D341Med (cell line): ENCODE measurements at places on chromosomes 11 and 22.

- DNase-seq = no peak
These were observed 6.5 kb upstream of the BATF2 start for GRCh38 chr11:65003282-65003681.

DNA sequence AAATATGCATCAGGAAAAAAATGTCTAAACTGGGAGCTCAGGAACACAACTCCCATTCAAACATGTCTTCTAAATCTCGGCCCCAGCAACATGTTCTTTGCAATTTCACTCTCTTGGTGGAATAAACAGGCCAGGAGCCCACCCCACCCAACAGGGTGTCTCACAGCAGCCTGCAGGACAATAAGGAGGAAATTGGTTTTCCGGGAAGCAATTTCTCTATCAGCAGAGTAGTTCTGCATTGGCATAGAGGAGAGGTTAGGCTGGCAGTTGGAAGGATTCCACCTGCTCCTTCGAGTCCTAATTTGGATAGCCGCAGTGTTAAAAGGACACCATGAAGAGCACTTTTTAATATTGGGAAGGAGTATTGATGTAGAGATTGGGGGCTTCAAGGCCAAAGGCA is 55.9 kb upstream of the BARX2 start:
- DNase-seq = no peak

DNA sequence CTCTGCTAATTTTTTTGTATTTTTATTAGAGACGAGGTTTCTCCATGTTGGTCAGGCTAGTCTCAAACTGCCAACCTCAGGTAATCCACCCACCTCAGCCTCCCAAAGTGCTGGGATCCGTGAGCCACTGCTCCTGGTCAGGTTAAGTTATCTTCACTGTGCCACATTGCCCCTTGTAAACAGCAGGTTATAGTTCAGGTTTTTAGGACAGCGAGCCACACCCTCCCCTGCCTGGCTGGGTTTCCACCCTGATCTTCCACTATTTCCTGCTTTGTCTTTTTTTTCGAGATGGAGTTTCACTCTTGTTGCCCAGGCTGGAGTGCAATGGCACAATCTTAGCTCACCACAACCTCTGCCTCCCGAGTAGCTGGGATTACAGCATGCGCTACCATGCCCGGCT is 16.1 kb downstream of the ACO2 start:
- DNase-seq = no peak

DNA sequence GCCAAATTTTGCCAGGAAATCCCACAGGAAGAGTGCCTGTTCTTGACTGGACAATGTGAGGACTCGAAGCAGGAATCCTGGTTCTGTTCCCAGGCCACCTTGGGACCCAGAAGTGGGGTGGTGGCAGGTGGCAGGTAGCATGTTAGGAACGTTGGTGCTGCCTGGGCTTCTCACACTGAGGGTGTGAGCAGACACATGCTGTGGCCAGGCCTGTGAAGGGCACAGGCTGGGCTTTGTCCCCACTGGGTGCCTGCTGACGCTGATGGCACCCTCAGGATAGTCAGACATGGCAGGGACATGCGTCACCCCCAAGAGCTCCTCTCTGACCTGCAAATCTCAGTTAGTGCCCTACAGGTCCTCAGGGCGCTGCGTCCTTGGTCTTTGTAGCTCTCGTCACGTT is 21.1 kb upstream of the NECTIN1 start:
- no peak for DNase-seq

- DNase-seq = no peak
These were observed 169.3 kb upstream of the TENM4 start for GRCh38 chr11:79610139-79610538.

GRCh38 chr22:31948002-31948401 is 3.7 kb downstream of the YWHAH start:
- DNase-seq = no peak

DNA sequence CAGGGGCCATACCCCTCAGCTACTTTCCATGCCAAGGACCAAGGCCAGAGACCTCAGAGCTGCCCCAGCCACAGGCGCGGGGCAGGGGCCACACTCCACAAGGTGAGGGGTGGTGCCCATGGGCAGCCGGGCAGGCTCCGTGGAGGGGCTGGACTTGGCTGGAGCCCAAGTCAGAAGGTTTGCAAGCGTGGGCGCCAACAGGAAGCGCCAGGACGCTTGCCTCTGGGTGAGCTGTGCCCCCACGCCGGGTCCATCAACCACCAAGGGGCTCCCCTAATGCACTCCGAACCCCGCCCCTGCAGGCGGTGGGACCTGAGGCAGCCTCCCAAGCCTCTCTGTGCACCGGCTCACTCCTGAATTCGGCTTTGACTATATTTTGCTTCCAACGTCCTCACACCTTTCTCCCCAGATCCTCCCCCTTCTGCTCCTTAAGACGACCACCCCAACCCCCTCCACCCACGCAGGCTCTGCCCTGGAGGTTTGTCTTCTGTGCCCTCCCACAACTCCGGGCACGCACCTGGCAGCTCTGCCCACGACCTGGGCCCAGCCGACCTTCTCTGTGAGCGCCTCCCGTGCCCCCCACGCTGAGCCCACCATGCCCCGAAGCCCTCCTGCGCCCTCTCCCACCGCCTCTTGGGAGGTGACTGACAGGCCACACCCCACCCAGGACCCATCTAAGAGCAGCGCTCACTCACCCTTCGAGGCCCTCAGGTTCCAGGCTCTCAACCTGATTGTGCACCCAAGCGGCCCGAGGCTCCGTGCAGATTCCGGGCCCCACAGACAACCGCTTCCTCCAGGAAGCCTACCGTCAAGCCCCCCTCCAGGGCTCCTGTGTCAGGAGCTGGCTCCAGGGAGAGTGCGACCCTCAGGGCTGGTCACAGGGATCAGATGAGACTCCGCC is 2.6 kb upstream of the PKP3 start:
- DNase-seq = no peak

DNA sequence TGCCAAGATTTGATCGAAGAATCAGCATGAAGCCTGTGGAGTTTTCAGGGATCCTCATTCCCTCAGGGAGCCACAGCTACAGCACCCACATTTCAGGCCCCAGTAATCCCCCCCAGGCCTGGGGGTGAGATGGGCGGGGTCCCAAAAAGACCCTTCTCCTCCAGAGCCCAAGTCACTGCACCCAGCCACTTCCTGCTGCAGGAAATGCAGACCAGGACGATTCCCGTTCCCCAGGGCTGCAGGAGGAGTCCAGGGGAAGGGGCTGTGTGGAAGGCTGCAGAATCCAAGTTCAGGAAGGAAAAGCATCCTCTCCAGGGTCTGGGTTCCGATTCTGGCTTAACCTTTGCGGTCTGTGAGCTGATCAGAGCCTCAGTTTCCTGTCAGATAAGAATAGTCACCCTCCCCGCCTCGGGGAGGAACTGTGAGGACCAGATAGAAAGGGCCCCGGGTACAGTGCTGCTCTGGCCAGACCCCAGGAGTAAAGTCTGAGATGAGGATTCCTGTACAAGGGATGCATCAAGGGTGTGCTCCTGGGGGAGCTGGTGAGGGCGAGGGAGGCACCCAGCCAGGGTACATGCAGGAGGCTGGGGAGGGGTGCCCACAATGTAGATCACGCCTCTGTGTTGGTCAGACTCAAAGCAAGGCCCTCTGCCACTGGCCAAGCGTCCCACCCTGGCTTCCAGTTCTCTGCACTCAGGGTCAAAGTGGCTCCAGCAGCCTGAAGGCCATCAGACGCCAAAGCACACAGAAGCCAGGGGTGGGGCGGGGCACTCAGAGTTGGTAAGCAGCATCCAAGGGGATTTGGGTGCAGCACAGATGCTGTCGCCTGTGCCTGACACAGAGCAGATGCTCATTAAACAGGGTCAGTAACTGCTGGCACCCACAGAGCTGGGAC is 30.1 kb upstream of the TP53I11 start:
- DNase-seq = no peak

DNA sequence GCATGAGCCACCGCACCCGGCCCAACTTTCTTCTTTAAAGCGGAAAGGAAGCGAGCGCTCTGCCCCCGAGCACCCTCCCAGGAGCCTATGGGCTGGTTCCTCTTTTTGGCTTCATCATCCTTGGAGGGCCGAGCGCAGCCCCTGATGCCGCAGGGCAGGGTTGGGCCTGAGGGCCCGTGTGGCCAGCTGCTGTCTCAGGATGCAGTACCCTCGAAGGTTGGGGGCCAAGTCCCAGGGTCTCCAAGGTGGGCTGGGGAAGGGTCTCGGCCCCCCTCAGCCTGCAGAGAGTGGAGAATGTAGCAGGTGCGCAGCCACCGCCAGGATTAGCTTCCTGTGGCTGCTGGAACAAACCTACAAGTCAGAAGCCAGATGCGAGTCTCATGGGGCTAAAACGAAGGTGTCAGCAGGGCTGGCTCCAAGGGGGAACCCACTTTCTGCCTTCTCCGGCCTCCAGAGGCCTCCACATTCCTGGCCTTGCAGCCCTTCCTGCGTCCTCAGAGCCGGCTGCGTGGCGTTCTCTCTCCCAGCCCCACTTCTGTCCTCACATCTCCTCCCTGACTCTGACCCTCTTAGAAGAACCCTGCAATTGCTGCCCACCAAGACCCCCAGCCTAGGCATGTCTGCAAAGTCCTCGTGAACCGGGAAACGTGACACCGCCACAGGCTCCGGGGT is 2.9 kb downstream of the PANX2 start:
- no peak for DNase-seq

DNA sequence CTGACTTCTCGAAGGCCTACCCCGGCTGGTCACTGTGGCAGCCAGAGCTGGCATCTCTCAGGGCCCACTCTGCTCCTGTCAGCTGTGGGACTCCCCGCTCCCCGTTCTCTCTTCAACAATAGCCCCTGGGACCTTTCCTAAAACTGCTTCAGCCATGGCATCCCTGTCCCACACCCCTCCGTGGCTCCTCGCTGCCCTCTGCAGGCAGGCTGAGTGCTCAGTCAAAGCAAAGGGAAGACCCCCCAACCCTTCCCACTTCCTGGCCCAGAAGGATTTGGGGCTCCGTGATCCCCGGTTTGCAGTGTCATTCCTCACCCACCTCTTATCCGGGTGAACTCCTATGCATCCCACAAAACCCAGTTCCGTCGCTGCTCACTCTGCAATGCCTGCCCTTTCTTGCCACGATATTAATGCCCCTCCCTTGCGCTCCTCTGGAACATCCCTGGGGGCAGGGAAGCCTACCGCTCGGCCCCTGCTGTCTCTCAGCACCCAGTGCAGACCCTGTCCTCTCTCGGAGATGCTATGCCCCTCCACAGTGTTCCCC is 1.6 kb upstream of the TH start:
- no peak for DNase-seq

DNA sequence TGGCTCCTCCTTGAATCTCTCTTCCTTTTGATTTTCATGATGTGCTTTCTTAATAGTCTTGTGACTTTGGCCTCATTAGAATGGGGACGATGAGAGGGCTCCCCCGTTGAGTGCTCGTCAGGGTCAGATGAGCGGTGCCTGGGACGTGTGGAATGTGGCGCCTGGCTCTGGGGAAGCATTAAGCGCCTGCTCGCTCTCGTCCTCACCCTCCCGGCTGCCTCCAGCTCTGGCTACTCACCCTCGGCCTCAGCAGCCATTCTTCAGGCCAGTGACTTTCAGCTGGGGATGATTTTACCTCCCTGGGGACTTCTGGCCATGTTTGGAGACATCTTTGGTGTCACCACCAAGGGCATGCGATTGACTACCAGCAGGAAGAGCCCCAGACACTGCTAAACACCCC is 69.7 kb downstream of the RPS6KA4 start:
- DNase-seq = no peak

GRCh38 chr11:119627286-119627685 is 101.7 kb downstream of the NECTIN1 start:
- DNase-seq = peak; percentile 75

DNA sequence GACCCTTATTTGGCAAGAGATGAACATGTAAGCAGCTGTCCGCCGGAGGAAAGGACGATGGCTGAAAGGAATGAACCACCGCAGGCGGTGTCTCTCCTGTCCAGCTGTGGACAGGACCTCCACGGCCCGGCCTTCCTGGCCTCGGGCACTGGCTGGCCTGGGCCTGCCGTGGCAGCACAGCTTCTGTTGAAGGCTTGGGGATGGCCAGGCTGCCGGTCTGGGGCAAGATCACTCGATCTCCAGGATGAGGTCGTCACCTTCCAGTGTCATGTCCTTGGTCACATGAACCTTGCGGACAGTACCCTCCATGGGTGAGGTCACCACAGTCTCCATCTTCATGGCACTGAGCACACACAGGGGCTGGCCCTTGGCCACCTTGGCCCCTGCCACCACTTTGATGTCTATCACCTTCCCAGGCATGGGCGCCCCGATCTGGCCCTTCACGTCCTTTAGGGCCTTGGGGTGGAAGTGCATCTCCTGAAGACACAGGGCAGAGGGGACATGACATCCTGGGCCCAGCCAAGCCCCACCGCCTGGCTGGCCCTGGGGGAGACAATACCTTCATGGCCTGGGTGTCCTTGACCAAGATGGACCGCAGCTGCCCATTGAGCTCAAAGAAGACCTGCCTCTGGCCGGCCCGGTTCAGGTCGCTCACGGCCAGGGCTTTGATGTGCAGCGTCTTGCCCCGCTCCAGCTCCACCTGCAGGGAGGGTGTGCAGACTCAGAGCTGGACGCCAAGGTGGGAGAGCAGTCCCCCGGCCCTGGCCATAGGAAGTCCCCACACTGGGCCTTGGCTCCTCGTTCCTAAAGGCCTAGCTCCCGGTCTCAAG is 5.6 kb downstream of the RCE1 start:
- DNase-seq = no peak

GRCh38 chr11:110317516-110317932 is 21.1 kb upstream of the RDX start:
- no peak for DNase-seq
